ENCODE measurements at places on chromosomes 3 and 15.
A peak's percentile ranks its signal among the peaks of the same experiment; 100 is the strongest.

DNA sequence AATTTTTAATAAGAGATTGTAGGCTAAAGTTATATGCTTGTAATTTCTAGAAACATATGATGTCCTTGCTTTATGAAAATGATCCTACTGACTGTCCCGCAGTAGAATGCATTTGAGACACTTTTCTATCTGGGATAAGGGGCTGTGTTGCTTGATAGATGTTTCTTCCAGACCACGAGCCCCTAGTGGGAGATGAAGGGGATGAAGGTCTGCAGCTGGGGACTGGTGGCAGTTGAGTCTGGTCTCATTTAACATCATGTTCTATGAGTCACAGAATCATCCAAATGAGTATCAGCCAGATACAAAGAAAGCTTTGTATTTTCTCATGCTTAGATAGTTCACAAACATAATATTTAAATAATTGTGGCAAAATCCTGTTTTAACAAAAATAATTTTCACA lies 84.3 kb upstream of the PRTG start:
- no peak for DNase-seq

DNA sequence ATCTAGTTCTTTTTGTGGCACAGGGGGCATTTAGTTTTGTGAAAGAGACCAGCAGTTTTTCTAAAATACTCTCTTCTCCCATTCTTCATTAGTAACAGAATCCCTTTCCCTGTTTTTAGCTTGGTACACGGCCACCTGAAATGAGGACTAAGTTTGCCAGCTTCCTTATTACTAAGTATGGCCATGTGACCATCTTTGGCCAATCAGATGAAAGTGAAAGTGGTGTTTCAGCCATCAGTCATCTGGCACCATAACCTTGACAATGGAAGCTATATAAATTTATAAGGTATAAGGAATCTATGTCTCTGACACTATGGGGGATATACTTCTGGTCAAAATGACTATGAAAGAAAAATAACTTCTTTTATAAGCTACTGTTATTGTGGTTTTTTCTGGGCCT lies 570.4 kb downstream of the AGBL1 start:
- no peak for DNase-seq

DNA sequence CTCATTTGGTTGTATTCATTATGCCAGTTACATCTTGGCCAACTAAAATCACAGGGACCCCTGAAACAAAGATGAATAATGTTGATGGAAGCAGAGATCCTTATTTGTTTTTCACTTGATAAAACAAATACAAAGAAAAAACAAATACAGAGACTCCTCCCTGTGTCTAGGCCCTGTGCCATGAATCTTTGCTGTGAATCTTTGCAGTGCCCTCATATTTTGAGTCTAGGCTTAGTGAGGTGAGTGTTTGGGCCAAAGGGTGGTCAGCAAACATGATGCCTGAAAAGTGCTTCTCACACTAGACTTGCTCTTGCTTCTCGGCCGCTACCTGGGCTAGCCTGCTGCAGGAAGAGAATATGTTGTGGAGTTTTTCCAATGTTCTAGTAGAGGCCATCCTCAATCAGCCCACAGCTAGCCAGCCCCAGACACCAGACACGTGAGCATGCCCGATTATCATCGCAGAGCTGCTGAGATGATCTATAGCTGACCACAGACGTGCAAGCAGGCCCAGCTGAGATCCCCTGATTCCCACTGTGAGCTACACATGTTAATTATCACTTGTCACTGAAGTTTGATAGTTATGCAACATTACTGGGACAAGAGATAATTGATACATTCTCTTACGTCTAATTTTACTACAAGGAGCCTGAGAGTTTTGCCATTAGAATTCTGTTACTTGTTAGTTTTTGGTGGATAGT lies 191.4 kb downstream of the THRB start:
- DNase-seq, result no peak

DNA sequence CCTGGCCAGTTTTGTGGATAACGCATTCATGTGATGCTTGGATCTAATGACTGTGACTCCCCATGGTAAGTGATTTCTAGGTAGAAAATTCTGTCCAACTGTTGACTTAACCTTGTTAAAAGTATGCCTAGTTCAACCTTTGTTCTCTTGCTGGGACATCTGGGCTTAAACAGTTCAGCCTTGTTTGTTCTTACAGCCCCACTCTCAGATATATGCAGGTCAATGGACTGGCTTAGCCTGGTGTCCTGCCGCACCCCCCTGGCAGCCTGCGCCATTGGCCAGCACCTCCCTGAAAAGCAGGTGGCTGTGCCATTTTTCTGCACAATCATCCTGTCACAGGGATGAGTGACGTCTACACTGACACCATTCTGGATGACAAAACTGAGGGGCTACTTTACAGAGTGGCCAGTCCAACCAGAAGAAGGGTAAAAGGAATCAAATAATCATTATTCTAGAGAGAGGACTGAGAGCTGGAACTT lies 244.7 kb upstream of the ONECUT1 start:
- DNase-seq, result no peak

DNA sequence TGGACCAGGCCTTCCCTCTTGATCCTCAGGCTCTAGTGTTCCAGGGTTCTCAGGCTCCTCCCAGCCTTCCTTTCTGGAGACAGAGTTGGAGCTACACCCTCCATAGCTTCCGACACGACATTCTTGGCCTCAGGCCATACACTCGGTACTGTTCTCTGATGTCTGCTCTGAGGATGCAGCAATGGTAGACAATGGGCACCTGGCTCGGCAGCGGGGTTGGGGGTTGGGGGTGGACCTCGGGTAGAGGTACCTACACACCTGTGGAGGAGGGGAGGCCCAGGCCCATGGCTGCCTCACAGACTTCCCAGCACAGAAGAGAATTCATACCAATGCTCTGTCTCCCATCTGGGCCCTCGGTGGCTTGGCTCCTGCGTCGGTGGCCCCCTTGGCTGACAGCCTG lies 21.4 kb downstream of the CCDC13 start:
- no peak for DNase-seq

DNA sequence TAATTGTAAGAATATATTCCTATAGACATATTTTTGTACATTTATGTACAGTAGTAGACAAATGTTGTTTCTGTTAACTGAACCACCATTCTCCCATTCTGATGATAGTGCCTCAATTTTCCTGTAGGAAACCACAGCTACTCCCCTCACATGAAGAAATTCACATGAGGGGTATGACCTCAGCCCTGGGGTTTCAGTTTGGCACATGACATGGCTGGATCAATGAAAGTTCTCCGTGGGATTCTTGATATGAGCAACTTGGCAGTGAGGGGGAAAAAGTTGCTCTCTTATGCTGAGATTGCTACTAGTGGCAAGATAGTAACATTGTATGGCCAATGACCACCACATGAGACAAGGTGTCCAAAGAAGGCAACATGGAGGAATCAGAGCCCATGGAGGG lies 1090.3 kb upstream of the CFAP20DC start:
- DNase-seq, result no peak

GRCh38 chr3:52084954-52085680 lies 28.7 kb upstream of the DUSP7 start:
- DNase-seq, result no peak

GRCh38 chr15:70049701-70050301 lies 47.9 kb downstream of the TLE3 start:
- no peak for DNase-seq

DNA sequence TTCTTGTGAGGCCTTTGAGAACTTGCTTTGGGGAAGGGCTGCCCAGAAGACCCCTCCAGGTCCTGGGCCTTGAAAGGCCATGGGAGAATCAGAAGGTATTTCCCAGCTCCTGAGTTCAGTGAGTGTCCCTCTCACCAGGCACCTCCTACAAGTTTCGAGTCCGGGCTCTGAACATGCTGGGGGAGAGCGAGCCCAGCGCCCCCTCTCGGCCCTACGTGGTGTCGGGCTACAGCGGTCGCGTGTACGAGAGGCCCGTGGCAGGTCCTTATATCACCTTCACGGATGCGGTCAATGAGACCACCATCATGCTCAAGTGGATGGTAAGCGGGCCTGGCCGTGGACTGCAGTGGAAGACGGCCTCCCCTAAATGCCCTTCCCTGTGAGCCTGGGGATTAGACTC lies 68.3 kb downstream of the BOC start:
- no peak for DNase-seq

DNA sequence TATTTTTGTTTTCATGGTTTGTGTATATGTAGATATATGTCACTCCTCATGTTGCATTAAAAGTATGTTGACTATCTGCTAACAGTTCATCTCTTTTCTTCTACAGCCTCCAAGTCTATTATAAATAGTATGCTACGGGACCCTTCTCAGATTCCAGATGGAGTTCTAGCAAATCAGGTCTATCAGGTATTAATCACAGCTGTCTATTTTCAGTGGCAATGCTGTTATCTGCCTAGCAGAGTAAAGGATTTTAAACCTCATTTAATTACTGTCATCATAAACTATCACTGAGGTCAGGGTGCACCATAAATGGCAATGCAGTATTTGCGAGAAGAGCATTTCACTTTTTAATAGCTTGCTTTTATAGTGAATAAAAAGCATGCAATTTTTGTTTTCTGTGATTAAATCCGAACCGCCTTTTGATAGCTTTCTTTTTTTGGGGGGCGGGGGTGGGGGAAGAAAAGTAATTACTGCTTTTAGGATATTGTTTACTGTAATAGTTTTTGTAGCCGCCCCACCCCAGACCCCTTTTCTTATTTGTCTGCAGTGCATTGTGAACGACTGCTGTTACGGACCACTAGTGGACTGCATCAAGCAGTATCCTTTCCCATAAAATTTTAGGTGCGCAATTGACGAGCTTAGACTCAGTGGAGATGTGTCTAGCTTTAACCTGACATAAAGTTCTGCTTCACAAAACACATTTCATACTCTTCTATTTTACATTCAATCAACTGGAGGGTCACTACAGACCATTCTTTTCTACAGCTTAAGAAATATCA lies 112.3 kb downstream of the CDIN1 start:
- DNase-seq, result no peak

GRCh38 chr3:33858131-33858530 lies 59.7 kb downstream of the PDCD6IP start:
- no peak for DNase-seq

- no peak for DNase-seq
These were observed 388.1 kb upstream of the ROBO2 start for GRCh38 chr3:76651784-76652183.

DNA sequence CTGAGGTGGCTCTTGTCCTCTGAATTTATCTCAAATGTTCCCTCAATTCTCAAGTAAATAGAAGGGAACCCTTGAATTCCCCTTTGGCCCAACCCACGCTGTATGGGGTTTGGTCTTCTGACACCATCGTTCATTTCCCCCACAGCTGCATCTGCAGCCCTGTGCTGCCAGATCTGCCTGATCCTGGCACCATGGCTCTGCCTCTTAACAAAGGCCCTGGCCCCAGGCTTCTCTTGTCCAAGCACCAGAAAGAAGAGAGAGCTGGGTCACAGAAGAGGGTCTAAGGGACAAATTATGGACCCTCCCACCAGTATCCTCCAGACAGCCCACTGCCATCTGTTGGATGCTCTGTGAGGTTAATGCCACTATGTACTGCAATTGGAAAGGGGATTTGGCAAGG lies 1.8 kb downstream of the MAP1A start:
- no peak for DNase-seq

DNA sequence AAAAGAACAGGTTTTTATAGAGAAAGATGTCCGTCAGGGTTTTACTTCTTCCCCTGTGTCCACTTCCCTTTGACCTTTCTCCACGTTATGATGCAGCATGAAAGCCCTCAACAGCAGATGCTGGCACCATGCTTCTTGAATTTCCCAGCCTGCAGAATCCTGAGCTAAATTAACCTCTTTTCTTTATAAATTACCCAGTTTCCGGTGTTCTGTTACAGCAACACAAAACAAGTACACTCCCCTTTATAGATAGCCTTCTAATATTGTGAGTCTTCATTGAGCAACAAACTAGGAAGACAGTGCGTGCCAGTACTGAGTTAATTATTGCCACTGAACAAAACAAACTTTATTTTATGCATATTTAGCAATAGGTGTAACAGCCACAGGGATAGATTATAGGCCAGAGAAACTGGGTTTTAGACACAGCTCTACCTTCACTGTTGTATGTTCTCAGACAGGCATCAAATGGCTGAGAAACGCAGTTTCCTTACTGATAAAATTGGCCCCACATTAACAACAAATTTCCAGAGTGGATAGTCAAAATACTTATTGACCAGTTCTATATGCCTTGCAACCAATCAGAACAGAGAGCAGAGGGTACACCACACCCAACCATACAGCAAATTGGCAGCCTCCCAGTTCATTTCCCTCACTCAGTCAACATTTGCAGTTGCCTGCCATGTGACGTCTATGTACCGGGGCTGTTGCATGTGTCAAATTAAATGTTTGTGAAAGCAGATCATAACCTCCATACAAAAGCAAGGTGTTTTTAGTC lies 14.4 kb upstream of the TBL1XR1 start:
- peak; percentile 93 for DNase-seq

GRCh38 chr3:177061369-177061768 lies 135.9 kb downstream of the TBL1XR1 start:
- no peak for DNase-seq

DNA sequence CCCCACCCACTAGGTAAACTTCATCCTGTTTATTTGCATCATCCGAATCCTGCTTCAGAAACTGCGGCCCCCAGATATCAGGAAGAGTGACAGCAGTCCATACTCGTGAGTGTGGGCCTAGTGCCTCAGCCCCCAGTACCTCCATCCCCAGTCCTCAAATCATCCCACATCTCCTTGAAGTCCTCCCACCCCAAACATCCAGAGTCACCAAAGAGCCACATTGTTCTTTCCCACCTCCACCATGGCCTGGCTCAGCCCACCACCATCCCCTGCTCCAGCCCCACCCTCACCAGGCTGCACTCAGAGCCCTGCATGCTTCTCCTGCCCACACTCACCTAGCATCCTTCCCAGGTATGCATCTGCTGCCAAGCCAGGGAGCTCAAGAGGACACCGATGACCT lies 29.8 kb downstream of the VIPR1 start:
- no peak for DNase-seq

DNA sequence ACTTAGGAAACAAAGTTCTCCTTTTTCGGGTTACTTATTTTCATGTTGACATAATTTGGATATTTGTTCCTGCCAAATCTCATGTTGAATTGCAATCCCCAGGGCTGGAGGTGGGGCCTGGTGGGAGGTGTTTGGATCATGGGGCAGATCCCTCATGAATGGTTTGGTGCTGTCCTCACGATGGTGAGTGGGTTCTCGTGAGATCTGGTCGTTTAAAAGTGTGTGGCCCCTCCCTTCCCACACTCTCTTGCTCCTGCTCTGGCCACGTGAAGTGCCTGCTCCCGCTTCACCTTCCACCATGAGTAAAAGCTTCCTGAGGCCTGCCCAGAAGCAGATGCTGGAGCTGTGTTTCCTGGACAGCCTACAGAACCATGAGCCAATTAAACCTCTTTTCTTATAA lies 43.7 kb upstream of the MCF2L2 start:
- DNase-seq, result no peak

- DNase-seq, result no peak
These were observed 9.6 kb downstream of the CHST13 start for GRCh38 chr3:126533506-126533905.

GRCh38 chr15:33182278-33182905 lies 12.1 kb downstream of the FMN1 start:
- DNase-seq, result no peak

GRCh38 chr3:188978421-188979171 lies 193.2 kb upstream of the TPRG1 start:
- no peak for DNase-seq
